ENCODE measurements at places on chromosomes 3 and 15.

- no peak for DNase-seq
Observed at GRCh38 chr15:77567202-77567601, 65.5 kb downstream of the LINGO1 start.

- DNase-seq, result no peak
Observed at GRCh38 chr15:82539691-82540054, 584 bp downstream of the RPS17 start.

DNA sequence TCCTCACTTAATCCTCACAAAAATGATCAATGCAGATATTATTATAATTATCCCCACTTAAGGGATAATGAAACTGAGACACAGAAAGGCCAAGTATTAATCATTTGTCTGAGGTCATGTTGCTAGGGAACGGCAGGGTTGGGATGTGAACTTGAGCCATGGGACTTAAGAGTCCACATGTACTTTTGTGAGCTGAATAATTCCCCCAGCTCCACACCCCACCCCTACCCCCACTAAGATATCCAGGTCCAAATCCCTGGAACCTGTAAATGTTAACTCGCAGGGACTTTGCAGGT, 290.5 kb upstream of the GADL1 start:
- DNase-seq, result no peak

GRCh38 chr3:101673953-101674352, 3.0 kb downstream of the ZBTB11 start:
- DNase-seq, result no peak

DNA sequence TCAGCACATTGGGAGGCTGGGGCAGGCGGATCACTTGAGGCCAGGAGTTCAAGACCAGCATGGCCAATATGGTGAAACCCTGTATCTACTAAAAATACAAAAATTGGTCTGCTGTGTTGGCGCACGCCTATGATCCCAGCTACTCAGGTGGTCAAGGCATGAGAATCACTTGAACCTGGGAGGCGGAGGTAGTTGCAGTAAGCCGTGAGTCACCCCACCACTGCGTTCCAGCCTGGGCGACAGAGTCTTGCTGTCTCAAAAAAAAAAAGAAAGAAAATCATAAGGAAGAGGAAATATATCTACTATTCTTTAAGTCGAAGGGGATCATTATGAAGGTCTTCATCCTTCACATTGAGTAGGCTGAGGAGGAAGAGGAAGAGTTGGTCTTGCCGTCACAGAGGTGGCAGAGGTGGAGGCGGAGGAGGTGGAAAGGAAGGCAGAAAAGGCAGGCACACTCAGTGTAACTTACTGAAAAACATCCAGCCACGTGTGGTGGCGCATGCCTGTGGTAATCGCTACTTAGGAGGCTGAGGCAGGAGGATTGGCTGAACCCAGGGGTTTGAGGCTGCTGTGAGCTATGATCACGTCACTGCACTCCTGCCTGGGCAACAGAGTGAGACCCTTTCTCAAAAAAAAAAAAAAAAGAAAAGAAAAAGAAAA, 14.2 kb downstream of the CSK start:
- DNase-seq, result no peak

DNA sequence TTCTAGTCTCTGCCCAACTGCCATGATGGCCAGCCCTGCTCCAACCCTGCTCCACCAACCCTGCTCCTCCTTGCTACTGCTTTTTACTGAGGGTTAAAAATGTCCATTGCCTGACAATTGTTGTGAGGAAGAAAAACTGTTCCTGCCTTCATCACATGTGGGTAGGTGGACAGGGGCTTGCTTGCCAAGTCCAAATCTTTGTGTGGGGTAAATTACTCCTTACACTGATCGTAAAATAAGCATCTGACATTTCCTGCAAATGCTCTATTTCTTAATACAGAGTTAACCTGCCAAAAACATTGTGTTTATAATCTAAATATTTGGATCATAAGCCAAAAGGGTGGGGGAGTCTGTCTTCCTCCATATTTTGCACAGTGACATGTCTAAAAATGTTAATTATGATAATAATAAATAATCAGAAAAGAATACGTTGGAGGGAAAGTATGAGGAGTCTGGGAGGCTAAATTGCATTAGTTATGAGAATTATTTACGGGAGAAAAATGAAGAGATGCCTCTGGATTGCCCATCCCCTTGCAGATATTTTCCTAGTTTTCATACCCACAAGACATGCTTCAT, 242.5 kb upstream of the TBL1XR1 start:
- no peak for DNase-seq

GRCh38 chr15:73004462-73004861, 47.8 kb upstream of the NEO1 start:
- DNase-seq, result no peak

DNA sequence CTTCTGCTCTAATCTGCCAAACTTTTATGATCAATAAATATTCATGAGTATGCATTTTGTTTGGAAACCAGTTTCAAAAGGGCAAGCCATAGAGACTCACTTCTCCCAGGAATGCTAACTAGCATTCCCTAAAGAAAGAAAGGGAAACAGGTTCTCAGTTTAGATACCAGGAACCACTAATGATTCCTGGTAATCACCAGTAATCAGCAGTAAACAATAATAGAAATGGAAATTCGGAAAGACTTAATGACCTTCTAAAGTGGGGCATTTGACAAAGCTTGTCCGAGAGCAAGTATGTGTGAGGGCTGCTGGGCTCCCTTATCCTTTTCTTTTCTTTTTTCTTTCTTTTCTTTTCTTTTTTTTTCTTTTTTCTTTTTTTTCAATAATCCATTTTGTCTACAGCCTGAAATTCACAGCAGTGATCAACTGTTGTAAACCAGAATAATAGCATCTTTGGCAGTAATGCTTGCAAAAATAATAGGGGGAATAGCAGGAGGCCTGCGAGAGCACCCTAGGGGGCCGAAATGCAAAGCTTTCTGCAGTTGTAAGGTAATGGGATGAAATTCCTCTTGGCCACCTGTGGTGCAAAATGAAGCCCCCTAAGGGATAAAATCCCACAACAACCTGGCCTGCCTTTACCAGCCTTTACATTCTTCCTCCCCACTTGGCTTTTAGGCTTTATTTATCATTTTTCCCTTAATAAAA, 253.2 kb downstream of the ZPLD1 start:
- no peak for DNase-seq

- no peak for DNase-seq
Observed at GRCh38 chr3:195153130-195153529, 117.8 kb downstream of the XXYLT1 start.

DNA sequence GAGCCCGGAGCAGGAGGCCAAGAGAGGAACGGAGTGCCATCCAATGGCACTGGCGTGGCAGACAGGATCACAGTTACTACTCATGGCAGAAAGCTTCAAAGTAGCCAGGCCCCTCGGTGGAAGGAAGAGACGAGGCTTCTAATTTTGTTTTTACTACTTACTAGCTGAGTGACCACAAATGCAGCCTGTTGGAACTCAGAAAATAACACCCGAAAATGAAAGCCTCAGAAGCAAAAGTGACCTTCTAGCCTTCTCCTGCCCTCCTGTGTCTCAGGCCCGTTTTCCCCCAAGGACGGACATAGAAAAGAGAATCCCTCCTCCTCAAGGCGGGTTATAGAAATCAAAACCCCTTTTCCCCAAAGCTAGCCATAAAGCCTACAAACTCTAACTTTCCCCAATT, 9.9 kb upstream of the STRA6 start:
- DNase-seq, result no peak

GRCh38 chr3:18307529-18307928, 117.6 kb downstream of the SATB1 start:
- no peak for DNase-seq

- peak; percentile 55 for DNase-seq
Observed at GRCh38 chr3:84958495-84959469, at the start of gene CADM2. CADM2 (plus strand) TSS chr3:84958989.

DNA sequence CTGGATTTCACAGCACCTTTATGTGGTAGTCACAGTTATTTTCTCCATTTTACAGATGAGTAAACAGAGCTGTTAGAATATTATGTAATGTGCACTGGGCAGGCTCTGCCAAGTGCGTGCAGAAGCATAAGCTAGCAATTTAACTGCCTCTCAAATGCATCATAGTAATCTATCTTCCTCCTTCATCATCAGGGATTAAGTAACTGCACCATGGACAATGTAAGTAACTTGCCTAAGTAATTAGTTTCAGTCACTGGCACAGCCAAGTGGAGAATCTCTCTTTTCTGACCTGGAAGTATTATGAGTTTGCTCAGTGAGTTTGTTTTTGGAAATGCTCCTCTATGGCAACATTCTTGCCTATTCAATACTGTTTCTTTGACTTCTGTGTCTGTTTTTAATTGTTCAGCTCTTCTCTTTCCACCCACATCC, 260.5 kb downstream of the PTPRG start:
- DNase-seq, result no peak

DNA sequence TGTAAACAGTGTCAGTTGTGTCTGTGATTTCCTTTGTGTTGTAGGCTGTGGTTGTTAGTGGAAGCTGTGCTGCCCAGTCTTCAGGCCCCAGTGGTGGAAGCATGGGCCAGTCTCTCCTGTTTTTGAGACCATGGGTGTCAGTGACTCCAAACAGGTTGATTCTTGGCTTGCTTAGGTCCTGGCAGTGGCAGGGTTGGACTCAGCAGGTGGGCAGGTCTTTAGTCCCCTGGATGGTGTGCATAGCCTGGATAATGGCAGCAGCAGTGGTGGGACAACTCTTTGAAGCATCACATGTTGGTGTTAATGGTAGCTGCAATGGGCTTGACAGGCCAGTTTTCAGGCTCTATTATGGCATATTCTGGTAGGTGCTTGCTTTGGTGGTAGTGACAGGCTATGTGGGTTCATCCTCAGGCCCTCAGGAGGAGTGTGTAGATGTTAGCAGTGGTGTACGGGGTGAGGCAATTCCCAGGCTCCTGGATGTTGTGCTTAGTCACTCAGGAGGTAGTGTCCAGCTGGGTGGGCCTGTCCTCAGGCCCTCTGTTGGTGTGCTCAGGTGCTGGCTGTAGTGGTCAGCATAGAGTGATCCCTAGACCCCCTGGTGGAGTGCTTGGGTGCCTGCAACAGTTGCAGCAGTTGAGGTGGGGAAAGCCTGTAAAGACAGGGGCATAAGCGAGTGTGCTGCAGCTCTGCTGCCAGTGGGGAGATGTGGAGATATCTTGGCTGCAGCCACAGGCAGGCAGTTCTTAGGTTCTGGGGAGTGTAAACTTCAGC, 596.7 kb downstream of the PDCD6IP start:
- no peak for DNase-seq

All from T follicular helper cell (primary cell).